ENCODE measurements at places on chromosomes 2 and 18.

GRCh38 chr18:54229421-54230059 is 5.1 kb upstream of the MBD2 start:
- DNase-seq = no peak

DNA sequence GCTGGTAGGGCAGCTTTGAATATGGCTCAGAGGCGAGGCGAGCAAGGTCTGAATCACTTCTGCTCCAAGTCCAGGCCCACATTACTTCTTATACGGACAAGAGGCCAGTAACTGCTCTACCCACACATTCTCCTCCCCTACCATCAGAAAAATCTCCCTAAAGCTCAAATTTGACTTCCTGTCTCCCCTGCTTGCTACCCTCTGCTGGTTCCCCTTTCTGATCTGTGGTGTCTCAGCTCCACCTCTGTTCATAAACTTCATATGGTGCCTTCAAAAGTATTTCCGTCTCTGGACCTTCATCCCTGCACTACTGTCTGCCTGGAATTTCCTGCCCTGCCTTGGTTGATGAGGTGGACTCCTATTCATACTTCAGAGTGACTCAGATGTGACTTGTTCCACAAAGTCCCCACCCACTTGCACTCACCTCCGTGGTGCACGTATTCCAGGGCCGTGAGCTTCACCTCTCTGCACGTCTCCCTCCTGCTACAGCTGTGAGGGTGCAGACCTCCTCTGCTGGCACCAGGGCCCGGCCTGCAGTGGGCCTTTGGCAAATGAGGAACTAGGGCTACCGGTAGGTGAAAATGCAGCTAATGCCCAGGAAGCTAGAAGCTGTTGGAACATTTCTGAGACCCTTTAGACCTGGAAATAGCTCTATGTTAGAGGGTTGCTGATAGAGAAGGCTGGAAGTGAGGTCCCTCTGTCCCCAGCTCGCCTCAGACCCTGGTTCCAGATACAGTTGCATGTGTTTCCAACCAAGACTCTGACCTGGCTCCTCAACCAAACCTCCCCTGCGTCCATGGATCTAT is 24.6 kb upstream of the KCMF1 start:
- DNase-seq = peak; percentile 70

DNA sequence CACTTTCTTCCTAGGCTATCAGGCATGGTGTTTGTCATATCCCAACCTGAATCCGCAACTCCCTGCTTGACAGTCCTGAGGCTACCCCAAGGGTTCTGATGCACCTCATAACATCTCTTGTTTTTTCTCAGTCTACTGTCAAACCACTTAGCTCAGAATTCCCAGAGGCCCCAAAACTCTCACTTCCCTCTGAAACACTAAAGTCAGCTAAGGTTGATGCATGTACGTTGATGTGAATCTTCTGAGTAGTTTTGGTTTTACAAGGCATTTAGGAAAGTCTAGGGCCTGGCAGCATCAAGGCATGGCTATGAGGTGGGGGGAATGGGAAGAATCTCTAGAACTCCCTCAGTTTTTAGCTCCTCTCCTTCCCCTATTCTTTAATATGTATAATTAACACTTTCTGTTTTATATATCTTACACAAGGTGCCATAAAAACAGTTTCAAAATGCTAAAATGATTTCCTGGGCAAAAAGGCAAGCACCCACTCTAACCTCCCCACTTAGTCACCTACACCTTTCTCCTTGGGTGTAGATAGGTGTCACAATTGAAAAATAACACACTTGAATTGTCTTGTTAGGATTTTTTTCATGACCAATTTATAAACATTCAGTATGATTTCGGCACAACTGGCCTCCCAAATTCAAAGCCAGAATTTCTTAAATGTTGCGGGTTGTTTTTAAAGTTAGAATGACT is 71.4 kb upstream of the TANK start:
- DNase-seq = no peak

DNA sequence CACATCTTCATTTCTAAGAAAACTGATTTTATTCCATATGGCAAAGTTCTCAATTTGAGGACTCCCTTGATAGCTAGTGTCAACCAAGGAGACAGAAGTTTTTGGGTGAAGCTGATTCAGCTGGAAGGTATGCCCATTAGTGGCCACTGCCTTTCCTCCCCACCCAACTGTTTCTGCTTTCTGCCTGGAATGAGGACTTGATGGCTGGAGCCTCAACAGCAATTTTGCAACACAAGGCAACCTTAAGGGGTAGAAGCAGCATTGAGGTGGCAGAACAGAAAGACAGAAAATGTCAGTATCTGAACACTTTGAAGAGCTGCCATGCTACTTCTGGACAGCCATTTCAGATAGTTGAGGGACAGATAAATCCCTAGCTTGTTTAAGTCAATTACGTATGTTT is 47.0 kb downstream of the INHBB start:
- no peak for DNase-seq

DNA sequence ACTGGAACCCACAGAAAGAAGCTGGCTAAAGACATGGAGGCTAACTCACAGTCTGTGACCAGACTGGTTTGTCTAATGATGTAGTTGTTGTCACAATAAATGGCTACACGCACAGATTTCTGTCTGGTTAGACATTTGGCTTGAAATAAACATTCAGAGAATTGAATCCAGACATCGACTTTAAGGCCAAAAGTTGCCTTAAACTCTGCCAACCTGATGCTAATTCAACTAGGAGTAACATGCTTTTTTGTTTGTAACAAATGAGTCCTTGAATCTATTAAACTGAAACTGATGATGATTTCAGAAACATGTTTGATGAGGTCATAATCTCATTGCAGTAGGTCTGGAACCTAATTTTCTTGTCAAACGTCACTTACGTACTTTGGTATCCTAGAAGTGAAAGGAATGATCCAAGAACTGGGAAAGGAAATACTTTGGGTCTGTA is 123.8 kb downstream of the ERBB4 start:
- DNase-seq = no peak

GRCh38 chr18:56897122-56897521 is 246.0 kb downstream of the WDR7 start:
- no peak for DNase-seq

DNA sequence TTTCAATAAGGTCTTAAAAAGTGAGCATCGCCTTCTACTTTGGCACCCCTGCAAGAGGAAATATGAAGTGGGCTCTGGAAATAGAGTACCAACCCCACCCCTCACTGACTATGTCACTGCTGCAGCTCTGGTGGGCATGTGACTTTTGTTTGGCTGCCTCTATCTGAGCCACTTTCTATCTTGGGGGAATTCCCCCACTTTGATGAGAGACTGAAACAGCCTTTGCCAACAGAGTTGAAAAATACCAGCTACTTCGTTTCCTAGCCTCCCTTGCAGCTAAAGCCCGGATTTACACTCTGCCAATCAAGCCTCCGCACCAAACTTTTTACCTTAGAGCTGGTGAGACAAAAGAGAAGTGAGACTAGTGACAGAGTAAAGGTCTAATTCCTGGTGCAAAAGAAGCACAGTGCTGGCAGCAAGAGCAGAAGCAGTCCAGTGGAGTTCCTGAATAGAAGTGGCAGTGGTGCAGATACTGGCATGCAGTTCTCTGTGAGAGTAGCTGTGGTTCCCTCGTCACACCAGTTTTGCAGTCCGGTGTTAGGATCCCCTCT is 12.0 kb upstream of the GALNT14 start:
- DNase-seq = no peak

DNA sequence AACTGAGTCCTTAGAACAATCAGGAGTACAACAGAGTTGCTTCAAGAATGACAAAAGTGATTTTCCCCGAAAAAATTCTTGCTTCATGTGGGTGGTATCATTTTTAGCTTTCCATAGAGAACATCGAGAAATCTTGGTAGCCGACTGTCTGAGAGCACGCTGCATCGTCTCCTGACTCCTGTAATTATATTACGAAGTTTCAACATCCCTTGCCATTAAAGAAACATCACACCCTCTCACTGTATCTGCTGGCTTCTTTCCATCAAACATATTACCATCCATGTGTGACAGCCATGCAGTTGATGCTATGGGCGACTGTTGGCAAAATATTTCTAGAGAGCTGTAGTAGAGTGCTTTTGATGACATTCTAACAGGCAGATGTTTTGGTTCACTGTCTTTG is 311.2 kb downstream of the CMPK2 start:
- DNase-seq = no peak

GRCh38 chr2:89818873-89819272 is 1127.4 kb downstream of the RPIA start:
- no peak for DNase-seq

DNA sequence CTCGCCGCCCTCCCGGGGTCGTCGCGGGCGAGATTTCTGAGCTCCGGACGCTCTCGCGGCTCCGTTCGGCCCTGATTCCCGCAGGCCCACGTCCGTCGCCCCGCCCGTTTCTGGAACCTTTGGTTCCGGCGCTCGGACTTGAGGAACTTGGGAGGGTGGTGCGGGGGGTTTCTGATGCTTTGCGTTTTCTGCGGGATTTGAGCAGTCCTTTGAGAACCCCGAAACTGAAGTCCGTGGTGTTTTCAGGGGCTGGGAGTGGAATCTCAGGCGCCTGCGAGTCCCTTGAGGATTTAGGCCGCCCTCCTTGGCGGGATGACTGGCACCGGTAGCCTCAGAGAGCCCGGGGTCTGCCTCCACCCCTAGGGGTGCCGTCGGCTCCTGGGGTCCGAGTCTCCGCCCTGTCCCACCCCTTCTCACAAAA is 336 bp downstream of the THNSL2 start:
- no peak for DNase-seq

DNA sequence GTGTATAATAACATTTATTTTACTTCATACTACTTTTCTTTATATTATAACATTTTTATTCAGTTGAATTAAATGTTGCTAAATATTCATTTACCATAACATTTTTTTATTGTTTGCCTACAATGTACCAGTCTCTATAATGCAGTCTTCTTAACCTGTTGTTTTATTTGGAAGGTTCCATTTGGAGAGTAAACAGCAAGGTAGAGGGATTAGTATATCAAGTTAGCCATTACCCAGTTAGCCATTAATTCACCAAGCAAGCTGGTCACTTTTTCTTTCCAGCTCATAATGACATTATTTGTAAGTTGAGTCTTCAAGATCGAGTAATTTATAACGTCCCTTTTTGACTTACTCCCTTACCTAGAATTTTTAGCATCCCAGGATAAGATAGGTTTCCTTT is 29.7 kb upstream of the NT5C1B start:
- no peak for DNase-seq

GRCh38 chr2:168652997-168653921 is 149.2 kb upstream of the NOSTRIN start:
- no peak for DNase-seq

GRCh38 chr2:201983174-201983573 is 50.5 kb upstream of the FZD7 start:
- DNase-seq = no peak

- DNase-seq = peak; percentile 2
These were observed 7.6 kb downstream of the ADRA2B start for GRCh38 chr2:96108541-96109360.

DNA sequence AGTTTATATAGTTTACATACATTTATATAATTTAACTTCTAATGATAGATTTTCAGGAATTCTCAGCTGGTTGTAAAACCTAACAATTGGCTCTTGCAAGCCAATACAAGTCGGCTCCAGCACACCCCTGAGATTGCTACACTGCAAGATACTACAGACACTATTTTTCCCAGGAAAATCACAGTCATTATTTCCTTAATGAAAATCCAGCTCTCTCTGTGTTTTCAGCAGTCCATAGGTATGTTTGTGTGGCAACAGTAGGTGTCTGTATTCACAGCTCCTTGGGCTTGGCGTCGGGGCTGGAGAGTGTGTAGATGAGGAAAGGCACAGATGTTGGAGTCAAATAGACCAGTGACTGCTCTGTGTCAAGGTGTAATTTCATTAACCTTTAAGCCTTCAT is 78.7 kb upstream of the SPTBN1 start:
- DNase-seq = no peak

- DNase-seq = no peak
These were observed 379.1 kb upstream of the FIGN start for GRCh38 chr2:164114937-164115336.

DNA sequence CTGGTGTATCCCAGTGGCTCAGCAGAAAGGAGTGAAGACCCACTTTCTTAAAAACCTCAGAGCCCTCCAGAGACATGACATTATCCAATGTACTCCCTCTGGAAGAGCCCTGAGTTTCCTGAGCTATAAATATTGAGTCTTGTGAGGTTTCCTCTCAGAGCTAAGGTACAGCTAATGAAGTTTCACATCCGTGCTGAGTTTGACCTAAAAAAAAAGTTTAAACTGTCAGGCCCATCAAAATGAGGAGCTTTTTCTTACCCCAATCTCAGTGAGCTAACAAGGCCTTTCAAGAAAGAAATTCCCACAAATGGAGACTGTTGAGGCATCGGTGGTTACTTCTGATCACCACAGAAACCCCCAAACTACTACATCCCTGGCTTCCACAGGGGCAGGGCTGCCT is 65.4 kb upstream of the ST8SIA3 start:
- DNase-seq = no peak

DNA sequence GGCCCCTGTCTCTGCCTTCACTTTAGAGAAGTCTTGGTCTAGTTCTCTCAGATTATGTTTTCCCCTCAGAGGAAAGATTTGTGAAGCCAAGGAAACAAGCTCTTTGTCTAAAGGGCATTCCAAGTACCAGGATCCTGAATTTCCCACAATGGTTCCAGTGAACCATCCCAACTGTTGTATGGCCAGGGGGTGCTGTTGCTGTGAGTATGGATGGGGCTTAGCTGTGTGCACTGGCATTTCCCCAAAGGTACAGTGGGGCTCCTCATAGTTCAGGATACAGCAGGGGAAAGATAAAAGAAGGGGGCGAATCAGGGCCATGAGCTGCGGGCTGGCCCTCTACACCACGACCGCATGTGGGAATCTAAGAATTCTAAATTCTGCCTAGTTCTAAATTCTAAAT is 1154.0 kb upstream of the FANCL start:
- no peak for DNase-seq

DNA sequence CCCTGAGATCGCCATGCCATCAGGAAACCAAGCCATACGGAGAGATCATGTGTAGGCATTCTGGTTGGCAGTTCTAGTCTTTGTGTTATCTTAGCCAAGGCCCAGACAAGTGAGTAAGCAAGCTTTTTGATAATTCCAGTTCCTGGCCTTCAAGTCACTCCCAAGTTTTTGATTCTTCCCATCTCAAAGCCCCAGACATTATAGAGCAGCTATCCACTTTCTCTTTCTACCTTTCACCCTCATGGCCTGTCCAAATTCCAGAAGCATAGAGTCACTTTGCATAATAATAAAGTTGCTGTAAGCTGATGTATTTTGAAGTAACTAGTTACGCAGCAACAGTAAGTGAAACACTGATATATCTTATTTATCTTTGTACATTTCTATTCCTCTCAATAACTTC is 26.8 kb upstream of the IL1RL1 start:
- no peak for DNase-seq

DNA sequence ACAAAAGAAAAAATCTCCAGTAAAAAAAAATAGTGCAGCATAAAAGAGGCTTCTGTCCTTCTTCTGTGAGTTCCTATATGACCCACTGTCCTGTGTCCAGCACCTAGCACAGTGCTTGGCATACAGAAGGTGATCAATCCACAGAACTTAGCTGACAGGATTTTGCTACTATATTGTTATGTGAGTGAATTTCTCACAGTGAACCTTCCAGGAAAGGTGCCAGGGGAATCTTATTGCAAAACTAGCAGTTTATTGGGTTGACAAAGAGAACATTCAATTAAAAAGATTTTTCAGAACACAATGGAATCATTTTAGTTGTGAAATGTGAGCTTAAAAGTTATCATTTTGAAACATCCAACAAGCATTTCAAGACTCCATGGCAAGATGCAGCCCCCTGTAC is 12.4 kb upstream of the TRIB2 start:
- DNase-seq = no peak
